G401 (cell line): ENCODE measurements at places on chromosomes 3 and 15. TPM values are rescaled to one million over a fixed set of nuclear protein-coding genes. Genes with fewer than 3 reads are reported as not detected.

The CHAC1 gene
- 12.4 and 12.9 TPM in 2 replicates for total RNA-seq

The SENP5 gene
- total RNA-seq, result 37.0 and 37.7 TPM in 2 replicates

The GOLGA6A gene
- not detected in 2 replicates for total RNA-seq

The FGF7 gene
- not detected in 2 replicates for total RNA-seq

The SHF gene
- total RNA-seq, result 7.8 and 10.7 TPM in 2 replicates

The SCG3 gene
- not detected in 2 replicates for total RNA-seq

The ATP13A4 gene
- total RNA-seq, result not detected in 2 replicates

The TNFSF10 gene
- not detected in 2 replicates for total RNA-seq

The NKIRAS1 gene
- 15.0 and 20.1 TPM in 2 replicates for total RNA-seq

The TM4SF18 gene
- 13.4 and 36.7 TPM in 2 replicates for total RNA-seq

The TPRA1 gene
- 38.3 and 42.3 TPM in 2 replicates for total RNA-seq

The PLXNA1 gene
- total RNA-seq, result 23.4 and 32.1 TPM in 2 replicates

The CACNA2D3 gene
- total RNA-seq, result not detected in 2 replicates

The SLC22A14 gene
- not detected in 2 replicates for total RNA-seq

The SUCNR1 gene
- 0.03 TPM in 1 of 2 replicates, not detected in the other for total RNA-seq

The ENTPD3 gene
- not detected in 2 replicates for total RNA-seq

The KNG1 gene
- total RNA-seq, result not detected in 2 replicates

The RPL22L1 gene
- 278 and 380 TPM in 2 replicates for total RNA-seq
